Stimulated activated CD8-positive, alpha-beta memory T cell treated with anti-CD3 and anti-CD28 coated beads, Interleukin-15, amount 100 ng/mL, for 4 hours (primary cell): ENCODE measurements at places on chromosomes 1 and 21.

GRCh38 chr21:30315701-30316100, 4.4 kb downstream of the KRTAP26-1 start:
- DNase-seq, result no peak

DNA sequence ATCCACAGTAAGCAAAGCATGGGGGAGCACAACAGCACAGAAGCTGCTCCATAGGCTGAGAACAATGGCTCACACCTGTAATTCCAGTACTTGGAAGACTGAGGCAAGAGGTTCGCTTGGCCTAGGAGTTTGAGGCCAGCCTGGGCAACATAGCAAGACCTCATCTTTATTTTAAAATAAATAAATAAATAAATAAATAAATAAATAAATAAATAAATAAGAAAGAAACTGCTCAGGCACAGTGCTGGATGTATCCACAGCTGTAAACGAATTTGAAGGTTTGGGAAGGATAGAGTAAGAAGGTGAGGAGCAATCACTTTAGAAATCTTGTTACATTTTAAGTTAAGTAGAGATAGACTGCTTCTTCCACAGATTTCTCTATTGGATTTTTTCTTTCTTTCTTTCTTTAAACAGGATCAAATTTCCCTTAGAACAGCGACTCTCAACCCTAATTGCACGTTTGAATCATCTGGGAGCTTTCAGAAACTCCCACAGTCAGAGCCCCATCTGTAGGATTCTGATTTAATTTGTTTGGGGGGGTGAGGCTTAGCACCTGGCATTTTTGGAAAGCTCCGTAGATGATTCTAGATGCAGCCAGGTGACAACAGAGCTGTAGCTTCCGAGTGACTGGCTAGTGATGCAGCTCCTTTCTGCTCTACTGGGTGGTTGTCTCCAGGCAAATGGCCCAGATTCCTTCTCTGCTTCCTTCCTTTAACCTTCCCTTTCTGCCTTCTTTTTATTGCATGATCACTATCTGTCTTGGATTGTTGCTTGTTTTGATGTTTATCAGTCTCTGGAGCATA, 53.5 kb downstream of the S1PR1 start:
- DNase-seq, result no peak

- peak; percentile 1 for DNase-seq
Measured at GRCh38 chr1:197481101-197481500, 213.0 kb downstream of the CRB1 start.

DNA sequence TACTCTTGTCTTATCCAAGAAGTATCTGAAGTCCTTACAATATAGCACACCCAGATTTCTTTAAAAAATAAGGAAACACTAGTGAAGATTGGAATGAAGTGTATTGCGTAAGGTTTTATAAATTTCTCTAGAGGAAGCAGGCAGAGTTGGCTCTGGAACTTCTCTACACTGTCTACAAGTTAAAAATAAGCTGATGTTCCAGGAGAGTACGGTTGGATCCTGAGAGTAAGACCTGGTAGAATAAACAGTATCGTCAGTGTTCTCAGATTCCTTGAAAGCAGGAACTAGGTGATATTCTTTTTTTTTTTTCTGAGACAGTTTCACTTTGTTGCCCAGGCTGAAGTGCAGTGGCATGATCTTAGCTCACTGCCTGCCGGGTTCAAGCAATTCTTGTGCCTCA, 107.9 kb downstream of the USP25 start:
- DNase-seq, result no peak

- DNase-seq, result no peak
Measured at GRCh38 chr1:25456502-25456901, 25.8 kb downstream of the MACO1 start.

DNA sequence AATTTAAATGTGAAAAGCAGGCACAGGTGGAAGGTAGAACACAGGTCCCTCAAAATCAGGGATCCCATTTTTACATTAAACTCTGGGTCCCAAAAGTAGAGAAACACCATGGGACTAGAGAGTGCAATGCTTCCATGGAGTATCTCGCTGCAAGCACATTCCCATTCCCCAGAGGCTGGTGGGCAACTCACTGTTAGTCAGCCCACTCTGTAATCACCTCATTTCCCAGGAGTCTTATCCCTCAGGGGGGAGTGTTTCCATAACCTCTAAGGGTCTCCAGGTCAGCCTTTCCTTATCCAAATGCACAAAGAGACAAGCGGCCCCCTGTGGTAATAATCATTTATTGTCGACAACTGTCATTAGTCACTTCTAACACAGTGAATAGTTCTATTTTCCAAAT, 490.1 kb upstream of the LRRC7 start:
- no peak for DNase-seq

DNA sequence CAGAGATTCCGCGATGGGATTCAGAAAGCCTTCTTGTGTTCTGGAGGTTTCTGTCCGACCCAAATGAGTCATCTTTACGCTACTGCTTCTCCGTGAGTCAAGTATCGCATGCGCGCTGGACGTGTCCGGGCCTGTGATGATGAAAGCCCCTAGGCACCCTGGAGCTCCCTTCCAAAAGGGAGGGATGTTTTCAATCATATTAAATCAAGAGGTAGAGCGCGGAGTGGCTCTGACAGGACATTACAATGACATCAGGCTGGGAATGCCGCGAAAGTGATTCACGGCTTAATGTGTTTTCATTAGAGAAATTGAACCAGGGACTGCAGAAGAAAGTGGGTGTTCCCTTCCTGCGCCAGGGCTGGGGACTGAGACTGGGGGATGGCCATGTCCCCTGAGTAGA, 48.5 kb downstream of the AJAP1 start:
- DNase-seq, result no peak

GRCh38 chr1:220430586-220430985, 97.3 kb upstream of the MARK1 start:
- no peak for DNase-seq

DNA sequence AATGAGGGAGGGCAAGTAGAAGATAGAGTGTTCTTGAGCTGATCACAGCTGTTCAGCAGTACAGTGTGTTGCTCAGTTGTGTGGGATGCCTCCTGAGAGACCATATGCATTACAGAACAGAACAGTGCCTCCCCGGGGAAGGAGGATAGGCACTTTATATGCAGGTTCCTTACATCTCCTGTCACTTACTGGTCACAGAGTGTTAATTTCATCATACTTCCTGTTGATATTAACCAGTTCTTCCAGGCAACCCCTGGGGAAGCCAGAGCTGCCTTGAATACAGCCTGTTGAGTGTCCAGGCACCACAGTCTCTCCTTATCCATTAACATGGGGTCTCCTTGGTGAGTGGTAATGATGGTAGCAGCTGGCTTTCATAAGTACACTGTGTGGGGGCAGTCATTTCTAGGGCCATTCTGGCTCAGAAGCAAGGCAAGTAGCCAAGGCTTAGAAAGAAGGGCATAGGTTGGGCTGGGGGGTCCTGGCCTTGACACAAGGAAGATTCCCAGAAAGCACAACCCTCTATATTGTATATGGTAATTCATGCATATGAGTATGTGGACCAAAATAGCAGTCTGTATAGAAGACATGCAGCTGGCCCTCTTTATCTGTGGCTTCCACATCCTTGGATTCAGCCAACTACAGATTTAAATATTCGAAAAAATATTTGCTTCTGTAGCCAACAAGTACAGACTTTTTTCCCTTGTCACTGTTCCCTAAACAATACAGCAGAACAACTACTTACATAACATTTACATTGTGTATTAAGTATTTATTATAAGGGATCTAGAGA, 142.4 kb downstream of the ZP4 start:
- no peak for DNase-seq

DNA sequence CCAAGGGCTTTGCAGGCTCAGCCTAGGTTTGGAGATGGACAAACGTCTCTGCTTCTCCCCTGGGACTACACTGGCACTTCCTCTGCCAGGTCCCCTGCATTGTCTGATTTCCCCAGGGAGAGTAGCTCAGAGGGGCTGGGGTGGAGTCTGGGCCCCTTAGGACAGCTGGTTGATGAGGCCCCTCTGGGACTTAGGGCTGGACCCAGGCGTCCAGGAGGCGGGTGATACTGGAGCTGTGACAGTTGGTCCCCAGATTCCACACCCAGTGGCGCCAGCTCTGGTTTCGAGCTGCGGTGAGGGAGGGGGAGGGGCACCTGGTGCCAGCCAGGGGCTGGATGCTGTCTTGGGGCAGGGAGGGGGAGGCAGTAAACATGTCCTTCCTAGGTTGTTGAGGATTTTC, 7.4 kb upstream of the MEX3A start:
- DNase-seq, result no peak

DNA sequence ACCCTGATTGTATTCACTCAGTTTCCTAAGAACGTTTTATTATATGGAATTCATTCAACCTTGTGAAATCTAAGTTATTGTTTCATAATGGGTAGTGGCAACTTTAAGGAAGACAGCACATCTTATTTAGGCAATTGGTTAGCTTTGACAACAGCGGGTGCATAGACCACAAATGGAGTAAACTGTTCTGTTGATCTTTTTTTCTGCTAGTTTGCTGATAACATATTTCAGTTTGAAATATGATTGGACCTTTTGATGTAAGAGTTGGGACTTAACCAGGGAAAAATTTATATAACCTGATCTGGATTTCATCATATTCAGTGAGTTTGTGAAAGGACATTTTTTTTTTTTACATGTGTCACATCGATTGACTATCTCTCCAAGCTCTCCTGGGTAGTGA, 151.7 kb downstream of the HLX start:
- no peak for DNase-seq

- no peak for DNase-seq
Measured at GRCh38 chr1:86798608-86799291, 94.4 kb downstream of the SH3GLB1 start.

GRCh38 chr1:39127513-39127912, 77.0 kb upstream of the MACF1 start:
- DNase-seq, result no peak

GRCh38 chr1:90716552-90717355, at the start of gene BARHL2:
Gene BARHL2, minus strand, starts transcription at chr1:90717302. Its CDS starts 107 bp downstream, at chr1:90717195.
- DNase-seq, result no peak

DNA sequence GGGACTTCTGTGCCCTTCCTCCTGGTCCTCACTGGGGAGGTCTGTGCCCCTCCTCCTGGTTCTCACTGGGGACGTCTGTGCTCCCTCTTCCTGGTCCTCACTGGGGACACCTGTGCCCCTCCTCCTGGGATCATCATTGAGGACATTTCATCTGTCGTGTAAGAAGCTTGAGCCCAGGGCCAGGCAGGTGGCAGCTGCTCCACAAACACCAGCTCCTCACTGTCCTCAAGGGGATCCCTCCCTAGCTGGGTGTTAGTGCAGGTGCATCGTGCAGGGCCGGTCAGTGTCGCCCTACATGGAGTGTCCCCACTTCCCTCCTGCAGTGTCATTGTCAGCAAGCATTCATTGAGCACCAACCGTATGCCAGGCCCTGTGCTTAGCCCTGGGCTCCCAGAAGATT, 312.7 kb downstream of the PTPRU start:
- no peak for DNase-seq

DNA sequence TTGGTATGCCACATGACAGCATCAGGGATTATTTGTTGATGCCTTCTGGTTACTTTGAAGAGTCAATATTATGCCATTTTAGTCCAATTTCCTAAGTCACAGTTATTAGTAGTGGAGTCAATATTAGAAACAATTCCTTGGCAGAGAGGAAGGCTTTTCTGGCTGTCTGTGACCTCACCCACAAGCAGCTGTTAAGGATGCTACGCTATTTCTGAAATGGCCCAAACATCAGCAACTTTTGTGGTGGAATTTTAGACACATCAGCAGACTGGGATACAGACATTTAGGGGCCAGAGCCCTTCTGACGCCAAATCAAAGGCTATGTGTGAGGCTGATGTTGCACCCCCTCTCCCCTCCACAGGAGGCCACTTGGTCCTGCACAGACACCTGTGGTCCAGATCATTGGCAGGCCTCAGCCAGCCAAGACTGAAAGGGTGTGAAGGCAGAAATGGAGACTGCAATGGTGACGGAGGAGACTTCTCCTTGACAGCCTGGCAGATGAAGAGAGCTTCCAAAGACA, 9.2 kb upstream of the RXRG start:
- DNase-seq, result no peak

DNA sequence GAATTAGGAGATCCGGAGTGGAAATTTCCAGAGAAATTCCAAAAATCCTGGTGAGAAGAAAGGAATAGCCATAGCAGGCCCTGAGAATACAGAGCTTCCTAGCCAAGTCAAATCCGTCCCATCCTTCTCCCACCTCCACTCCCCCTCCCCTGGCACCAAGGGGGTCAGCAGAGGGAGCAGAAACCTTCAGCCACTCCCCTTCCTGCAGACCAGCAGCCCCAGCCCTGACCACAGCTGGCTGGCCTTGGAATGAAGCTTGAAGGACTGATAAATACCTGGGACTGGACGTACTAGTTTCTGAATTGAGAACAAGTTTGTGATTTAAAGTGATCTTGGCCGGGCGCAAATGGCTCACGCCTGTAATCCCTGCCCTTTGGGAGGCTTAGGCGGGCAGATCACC, 13.8 kb upstream of the RIPPLY3 start:
- no peak for DNase-seq

- no peak for DNase-seq
Measured at GRCh38 chr1:34870395-34870794, 10.8 kb upstream of the SMIM12 start.

GRCh38 chr21:16863362-16863905, 649.4 kb upstream of the CXADR start:
- DNase-seq, result no peak

GRCh38 chr1:171985639-171986038, 144.3 kb downstream of the DNM3 start:
- no peak for DNase-seq

GRCh38 chr1:114015075-114015474, 35.8 kb downstream of the OLFML3 start:
- DNase-seq, result no peak

DNA sequence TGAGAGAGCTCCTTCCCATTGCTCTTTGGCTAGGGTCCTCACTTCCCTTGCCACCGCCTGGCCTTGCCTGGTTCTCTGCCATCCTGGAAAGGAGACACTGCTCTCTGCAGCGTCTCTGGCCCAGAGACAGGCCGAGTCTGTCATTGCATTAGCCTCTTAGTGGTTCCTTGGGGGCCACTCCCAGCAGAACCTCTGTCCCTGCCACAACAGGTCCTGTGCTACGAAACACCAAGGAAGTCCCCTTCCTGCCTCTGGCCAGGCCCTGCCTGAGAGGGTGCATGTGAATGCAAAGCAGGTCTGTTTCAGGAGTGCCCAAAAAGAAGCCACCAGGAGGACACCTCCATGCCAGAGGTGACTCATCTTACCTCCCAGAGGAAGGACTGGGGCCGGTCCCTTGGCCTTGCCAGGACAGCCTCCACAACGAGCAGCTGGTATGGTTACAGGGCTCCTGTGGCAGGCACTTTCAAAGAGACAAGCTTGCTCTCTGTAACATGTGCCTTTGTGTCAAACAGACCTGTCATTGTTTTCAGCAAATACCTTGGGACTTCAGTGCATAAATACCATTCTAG, 59.6 kb downstream of the VPS26C start:
- DNase-seq, result no peak
